ENCODE measurements at places on chromosomes 1 and 21.

GRCh38 chr1:57265104-57265503 is 158.8 kb downstream of the DAB1 start:
- DNase-seq = no peak

GRCh38 chr21:42669041-42669440 is 15.6 kb downstream of the PDE9A start:
- DNase-seq = no peak

- no peak for DNase-seq
These were observed 4.2 kb upstream of the BCL10 start for GRCh38 chr1:85280636-85281035.

DNA sequence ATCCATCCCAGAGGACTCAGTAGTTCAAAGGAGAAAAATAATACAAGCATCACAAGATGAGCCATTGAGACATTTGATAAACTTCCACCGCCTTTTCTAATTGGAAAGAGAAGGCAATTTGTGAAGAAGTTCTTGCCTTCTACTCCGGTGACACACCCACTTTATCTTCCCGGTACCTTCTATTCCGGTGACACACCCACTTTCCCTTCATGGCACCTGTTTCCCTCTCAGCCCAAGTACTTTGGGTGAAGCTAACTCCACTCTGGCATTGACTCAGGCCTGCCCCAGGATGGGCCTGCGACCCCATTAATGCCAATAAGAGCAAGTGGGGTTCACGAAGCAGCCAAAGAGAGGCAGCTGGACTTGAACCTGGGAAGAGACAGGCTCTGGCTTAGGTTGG is 38.2 kb downstream of the CLDN14 start:
- no peak for DNase-seq

GRCh38 chr1:72643142-72643541 is 360.8 kb upstream of the NEGR1 start:
- DNase-seq = no peak

- DNase-seq = no peak
These were observed 19.3 kb upstream of the KLHDC8A start for GRCh38 chr1:205375835-205376545.

- DNase-seq = no peak
These were observed 21.1 kb upstream of the UBXN10 start for GRCh38 chr1:20164694-20165202.

DNA sequence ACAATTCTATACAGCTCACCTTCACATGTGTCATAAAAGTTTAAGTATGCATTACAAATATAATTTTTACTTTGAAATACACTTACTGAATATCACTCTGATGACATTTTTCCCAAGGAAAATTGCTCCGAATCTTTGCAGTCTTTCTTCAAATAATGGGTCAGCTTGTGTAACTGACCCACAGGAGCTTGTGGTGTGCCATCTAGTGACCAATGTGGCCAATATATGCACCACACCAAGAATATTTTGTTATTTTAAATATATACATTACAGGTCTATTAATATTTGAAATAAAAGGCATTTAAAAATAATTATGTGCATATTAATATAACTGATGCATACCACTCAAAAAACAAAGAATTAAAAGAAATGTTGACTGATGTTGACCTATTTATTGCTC is 271.4 kb downstream of the TBX15 start:
- no peak for DNase-seq

- DNase-seq = no peak
These were observed 6.5 kb downstream of the SDF4 start for GRCh38 chr1:1225238-1225845.

- DNase-seq = no peak
These were observed 2.9 kb upstream of the OLIG1 start for GRCh38 chr21:33067043-33067442.

GRCh38 chr1:48676822-48677221 is 99.9 kb downstream of the BEND5 start:
- DNase-seq = no peak

GRCh38 chr1:216005916-216006315 is 417.3 kb downstream of the USH2A start:
- no peak for DNase-seq

- DNase-seq = no peak
These were observed 12.1 kb downstream of the POU2F1 start for GRCh38 chr1:167232801-167233200.

- DNase-seq = no peak
These were observed 92.8 kb downstream of the CD247 start for GRCh38 chr1:167425482-167425881.

DNA sequence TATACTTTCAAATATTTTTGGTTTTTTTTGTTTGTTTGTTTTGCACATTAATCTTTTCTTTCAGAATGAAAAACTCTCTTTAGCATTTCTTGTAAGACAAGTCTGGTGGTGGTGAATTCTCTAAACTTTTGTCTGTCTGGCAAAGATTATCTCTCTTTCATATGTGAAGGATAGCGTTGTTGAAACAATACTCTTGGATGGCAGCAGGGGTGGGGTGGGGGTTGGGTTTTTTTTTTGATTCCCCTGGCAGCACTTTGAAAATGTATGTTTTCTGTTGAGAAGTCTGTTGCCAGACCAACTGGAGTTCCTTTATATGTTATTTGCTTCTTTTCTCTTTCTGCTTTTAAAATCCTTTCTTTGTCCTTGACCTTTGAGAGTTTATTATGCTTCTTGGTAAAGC is 160.2 kb downstream of the VAV3 start:
- no peak for DNase-seq

GRCh38 chr1:244161236-244161510 is 110.1 kb downstream of the ZBTB18 start:
- no peak for DNase-seq

- DNase-seq = no peak
These were observed 42.9 kb downstream of the SLX9 start for GRCh38 chr21:44982558-44983250.

- DNase-seq = no peak
These were observed 130.6 kb downstream of the MRPS6 start for GRCh38 chr21:34203851-34204420.

DNA sequence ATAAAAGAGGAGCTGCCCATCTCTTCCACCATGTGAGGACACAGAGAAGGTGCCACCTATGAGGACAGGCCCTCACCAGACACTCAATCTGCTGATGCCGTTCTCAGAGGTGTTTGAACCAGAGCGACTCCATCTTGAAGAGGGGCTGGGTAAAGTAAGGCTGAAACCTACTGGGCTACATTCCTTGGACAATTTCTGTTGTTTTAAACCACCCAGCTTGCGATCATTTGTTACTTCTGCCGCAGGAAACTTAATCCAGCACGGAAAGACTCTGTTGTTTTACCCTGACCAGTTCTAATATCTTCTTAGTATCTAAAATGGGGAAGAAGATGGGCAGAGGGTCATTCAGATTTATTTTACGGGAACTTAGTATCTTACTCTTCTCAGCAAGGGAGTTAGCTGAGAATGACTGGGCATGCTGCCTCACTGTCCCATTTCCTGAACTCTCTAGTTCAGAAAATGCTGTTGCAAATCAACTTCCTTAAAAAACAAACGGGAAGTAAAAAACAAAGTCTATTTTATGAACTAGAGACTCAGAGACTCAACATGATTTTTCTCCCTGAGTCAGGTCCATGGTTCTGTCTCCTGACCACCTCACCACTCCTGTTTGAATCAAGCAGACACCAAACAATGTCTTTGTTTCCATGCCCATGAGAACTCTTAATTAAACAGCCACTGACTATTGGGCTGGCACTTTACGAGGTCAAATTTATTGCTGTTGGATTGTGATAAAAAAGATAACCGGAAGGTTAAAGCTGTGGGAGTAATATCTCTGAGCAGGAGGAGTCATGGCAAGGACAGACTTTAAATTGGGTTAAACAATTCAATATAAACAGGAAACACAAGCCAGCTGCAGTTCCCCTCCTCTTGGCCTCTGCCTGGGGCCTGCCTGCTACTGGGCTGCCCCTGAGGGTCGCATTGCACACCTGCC is 23.8 kb upstream of the IFNAR1 start:
- DNase-seq = no peak

DNA sequence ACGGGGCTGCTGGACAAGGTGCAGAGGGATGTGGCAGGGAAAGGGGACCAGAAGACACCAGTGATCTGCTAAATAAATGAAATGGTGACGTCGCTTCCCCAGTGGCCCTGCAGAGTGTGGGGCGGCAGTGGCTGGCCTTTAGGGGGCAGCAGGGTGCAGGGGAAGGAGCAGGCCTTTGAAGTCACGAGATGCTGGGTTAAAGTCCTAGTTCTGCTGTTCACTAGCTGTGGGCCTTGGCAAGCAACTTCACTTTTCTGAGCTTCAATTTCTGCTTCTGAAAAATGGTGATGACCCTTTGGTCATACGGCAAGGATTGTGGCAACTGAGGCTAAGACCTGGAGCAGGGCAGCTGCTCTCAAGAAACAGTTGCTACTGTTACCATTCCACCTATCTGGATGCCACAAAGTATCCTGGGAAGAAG is 9.2 kb upstream of the GALE start:
- DNase-seq = no peak

DNA sequence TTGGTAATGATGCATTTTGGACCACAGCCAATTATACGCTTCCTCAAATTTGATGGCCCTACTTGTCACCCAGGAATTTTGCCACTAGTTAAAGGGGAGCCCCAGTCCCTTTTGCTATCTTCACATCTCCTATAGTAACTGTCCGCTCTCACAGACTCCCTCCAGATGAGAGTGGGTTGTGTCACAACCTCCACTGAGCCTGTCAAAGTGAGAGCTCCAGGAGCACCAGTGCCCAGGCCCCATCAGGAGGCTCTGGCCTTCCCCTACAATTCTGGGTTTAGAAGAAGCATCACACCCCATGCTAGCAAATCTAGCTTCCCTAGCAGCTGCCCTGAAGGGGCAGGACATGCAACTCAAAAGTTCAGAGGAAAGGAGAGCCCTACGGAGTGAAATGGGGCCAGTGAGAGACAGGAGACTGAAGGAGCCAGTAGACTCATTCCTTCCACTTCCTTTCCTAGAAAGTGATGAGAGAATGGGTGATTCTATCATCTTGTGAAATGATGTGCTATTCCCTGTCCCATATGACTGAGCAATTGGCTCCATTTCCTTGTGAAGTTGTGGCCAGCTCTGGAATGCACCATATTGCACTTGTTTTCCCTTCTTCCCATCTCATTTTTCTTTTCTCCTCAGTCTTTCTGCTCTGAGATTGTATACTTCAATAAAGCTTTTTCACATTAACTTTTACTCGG is 541.3 kb downstream of the DPYD start:
- DNase-seq = no peak

- no peak for DNase-seq
These were observed 16.7 kb downstream of the LPAR3 start for GRCh38 chr1:84876353-84876752.

- DNase-seq = no peak
These were observed 63.6 kb downstream of the TMEM53 start for GRCh38 chr1:44610527-44611148.

GRCh38 chr1:233631810-233632405 is 18.0 kb downstream of the KCNK1 start:
- no peak for DNase-seq

GRCh38 chr1:9449976-9450696 is 89.1 kb upstream of the SLC25A33 start:
- DNase-seq = no peak

DNA sequence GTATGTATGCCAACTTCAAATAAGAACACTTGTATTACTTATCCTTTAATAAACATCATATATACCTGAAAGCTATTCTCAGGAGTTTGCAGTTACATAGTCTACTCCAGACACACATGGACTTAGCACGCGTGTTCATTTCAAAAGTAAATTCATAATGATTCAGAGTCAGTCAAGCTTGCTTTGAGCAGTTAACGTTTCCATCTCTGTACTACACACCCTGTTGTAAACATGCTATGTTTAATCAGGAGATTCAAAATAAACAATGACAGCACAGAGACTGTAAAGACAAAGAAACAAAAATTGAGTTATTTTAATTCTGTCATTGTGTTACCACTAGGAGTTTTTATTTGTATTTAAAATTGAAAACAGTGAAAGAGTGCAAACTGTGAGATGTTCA is 119.6 kb downstream of the NRIP1 start:
- DNase-seq = no peak

- DNase-seq = no peak
These were observed 25.5 kb upstream of the C1orf146 start for GRCh38 chr1:92192246-92192645.

DNA sequence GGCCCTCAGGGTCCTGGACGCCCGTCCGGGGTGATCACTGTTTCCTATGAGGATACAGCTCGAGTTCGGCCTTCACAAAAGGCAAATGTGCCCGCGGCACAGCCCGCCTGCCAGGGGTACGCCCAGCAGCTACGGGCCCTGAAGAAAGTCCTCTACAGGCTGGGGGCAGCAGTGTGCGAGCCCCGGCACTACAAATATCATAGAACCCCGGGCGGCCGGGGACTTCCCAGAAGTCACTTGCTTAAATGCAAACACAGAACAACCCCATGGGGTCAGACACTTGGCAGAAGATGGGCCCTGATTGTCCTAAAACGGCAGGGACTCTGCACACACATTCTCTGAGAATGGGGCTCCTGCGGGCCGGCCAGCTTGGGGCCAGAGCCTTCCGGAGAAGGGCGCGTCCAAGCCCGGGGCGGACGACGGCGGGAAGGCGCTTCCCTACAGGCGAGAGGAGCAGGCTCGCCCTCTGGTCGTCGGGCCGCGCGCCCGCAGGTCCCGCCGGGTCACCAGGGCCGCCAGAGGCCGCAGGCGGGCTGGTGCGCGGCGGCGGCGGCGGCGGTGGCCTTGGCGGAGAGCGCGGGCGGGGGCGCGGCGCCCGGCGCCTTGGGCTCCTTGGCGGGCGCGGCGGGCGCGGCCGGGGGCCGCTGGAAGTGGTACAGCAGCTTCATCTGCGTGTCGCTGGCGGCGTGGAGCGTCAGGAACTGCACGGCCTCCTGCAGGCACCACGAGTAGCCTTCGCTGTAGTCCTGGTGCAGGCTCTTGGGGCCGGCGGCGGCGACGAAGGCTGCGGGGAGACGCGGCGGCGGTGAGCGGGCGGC is 888 bp downstream of the HES5 start:
- DNase-seq = no peak

GRCh38 chr1:184803180-184803492 is 48.5 kb upstream of the EDEM3 start:
- no peak for DNase-seq

- DNase-seq = no peak
These were observed 12.3 kb downstream of the STXBP3 start for GRCh38 chr1:108758796-108759195.

DNA sequence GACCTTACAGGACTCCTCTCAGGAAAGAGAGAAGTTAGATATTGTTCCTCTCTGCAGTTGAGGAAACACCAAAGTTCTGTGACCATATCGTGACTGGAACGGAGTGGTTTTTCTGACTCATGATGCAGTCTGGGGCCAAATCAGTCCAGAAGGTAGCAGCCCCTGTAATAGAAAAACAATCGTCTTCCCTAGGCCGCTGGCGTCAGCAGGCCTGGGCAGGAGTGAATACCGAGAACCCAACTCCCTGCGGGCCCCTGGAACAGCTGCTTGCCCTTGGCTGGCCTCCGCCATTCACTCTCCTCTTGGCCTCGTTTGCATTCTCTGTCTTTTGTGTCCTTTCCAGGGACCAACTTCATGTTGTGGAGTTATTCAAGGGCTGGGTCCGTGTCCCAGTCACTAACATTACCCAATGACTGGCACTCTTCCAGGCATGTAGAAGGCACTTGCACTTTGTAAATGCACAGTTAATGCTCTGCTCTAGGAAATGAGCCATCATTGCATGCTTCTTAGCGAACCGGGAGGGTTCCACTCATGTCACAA is 10.9 kb upstream of the CD101 start:
- DNase-seq = no peak

- DNase-seq = no peak
These were observed 108.0 kb downstream of the BRINP2 start for GRCh38 chr1:177278626-177279390.

- no peak for DNase-seq
These were observed 48.7 kb downstream of the UCK2 start for GRCh38 chr1:165876121-165876520.

GRCh38 chr1:164591858-164592257 is 32.9 kb downstream of the PBX1 start:
- no peak for DNase-seq

All from cortex of kidney (tissue), 1 donor.